ENCODE measurements at places on chromosomes 2 and 18.

DNA sequence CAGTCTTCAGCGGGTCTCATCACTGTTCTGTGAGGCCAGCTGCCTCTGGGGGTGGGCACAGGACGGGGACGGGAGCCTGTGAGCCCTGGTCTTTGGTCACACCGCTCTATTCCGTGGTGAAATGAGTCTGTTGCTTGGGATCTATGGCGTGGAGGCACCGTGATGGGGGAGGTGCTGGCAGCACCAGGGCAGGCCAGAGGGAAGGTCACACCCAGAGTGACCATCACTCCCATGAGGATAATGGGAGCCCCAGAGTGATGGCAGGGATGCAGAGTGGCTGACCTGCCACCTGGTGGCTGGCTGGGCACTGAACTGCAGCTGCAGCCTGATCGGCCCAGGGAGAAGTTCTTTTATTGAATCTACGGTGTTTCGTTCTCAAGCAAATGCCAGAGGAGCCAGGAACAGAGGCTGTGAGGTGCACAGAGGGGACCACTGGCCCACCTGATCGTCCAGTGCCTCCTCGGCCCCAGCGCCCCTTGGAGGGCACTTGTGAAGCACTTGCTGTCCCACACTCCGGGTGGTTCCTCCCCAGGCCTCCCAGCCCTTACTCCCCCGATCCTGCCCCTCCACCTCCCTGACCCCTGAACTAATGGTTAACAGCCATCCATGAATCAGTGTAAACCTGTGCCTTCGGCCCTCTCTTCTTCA, 17.9 kb downstream of the KCNIP3 start:
- peak; percentile 52 for DNase-seq

DNA sequence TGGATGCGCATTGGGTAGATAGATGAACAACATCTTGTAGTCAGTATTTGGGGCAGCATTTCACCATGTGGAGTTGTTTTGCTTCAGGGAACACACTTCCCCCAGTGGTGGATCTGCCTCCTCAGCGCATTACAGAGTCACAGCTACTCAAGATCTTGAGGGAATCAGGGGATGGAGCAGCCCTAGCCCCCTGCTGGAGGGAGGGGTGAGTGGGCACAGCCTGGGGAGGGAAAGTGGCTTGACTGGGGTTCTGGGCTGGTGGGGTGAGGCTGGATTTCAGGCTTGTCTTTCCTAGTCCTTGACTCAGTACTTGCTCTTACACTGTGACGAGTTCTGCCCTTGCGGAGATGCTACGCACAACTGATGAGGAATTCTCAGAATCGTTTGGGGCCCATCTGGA, 271.0 kb upstream of the HS6ST1 start:
- no peak for DNase-seq

DNA sequence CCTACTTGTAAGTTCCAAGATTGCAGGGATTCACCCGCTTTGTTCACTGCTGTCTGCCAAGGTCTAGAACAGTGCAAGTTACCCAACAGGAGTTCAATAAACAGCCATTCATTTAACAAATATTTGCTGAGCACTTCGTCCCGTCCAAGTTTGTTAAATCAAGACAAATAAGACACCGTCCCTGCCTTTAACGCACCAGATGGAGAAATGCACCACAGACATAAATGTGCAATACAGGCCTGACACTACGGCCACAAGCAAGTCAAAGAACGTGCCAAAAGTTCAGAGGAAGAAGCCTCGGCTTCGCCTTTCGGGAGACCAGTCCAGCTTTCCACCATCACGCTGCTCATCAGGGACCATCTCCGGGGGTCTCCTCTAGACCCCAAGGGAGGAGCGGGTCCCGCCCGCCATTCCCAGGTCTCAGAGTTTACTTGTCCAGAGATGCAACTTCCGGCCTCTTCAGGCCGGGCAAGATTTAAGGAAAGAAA, 429 bp downstream of the C2orf76 start:
- DNase-seq: peak; percentile 32

DNA sequence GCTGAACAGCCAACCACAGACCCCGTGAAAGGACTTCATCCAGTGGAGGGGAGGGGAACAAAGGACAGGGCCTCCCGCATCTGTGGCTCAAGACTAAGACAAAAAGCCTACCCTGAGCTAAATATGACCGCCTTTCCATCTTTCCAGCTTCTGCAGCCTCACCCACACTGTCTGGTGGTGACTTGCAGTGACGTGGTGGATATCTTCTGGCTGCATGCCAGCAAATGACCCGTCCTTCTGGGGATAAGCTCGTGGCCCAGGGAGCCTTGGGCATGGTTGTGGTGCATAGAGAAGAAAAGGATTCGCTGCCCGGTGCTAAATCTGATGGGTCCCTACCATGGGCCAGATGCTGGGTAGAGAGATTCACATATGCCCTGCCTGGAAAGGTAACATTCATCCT, 8.7 kb upstream of the NGEF start:
- DNase-seq: peak; percentile 11

- no peak for DNase-seq
Observed at GRCh38 chr2:127517465-127517864, 8.8 kb downstream of the IWS1 start.

DNA sequence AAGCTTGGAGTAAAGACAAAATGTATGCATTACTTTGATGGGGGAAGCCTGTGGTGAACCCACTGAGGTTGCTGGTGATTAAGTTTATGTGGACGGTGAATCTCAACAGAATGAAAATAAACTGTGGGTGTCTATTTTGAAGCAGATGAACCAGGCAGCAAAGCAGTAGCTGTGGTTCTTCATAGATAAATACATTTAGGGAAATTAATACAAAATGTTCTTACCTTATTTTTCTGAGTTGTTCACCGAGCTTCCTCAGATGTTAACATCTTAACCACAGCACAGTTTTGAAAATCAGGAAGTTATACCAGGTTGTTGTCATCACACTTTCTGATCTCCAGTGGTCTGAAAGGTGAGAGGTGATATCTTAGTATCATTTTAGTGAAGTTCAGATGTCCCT, 53.9 kb downstream of the NCK2 start:
- no peak for DNase-seq

DNA sequence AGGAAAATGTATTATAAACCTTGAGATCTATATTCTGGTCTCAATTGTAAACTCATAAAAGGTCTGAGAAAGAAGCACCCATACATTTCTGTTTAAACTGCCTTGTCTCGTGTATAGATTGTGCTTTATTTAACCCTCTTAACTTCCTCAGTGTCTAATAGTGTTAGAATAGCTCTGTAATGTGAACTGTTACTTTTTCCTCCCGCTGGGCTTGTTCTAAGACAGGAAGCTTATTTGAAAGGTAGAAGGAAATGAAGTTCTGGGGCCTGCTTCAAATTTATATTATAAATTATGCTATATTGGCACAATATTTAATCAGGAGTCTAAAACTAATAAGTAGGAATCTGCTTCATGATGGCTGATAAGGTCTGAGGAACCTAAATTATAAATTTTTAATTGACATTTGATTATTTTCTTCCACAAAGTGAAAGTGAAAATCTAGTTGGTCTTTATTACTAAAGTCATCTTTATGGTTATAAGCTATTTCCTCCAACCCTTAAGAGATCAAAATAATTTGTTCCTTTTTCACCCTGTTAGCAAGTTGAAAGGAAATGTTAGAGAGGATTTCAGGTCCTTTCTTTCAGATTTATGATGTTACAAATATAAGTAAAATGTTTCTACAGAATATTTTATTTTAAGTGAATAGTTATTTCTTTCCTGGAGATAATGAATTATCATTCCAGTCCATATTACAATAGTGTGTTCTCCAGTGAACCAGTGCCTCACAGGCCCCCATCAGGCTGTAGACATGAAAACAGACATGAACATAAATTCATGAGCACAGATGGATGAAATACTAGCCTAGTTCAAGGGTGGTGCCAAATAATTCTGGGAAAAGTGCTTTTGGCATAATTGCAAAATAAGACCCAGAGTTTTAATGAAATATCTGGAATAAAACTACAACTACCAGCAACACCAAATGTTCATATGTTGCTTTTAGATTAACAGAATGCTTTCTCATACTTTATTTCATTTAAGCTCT, 7.9 kb downstream of the MFSD6 start:
- DNase-seq: no peak
